ENCODE measurements at places on chromosomes 11 and 22.

DNA sequence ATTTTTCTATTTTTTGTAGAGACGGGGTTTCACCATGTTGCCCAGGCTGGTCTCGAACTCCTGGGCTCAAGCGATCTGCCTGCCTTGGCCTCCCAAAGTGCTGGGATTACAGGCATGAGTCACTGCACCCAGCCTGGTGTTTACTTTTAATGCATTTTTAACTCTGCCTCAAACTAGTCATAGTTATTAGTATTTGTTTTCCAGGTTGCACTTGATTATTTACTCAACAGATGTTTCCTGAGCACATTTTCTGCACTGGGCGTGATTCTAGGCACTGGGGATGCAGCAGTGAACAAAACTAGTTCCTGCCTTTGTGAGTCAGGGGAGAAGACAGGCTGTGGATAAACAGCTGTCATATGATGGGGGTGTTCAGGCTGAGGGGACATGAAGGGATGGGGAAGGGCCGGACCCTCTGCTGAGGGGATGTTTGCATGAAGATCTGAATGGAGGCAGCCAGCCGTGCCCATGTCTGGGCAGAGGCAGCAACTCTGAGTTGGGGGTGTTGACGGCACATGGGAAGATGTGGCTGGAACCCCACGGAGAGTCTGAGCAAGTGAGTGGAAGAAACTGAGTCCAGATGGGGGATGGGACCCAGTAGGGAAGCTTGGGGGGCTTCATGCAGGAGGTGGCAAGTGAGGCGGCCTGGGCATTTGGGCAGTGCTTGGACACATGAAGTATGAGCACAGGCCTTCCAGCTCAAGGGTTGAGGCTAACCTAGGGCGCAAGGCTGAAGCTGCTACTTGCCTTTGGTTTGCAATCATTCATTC, 34.4 kb downstream of the MPPED1 start:
- DNase-seq, result no peak

DNA sequence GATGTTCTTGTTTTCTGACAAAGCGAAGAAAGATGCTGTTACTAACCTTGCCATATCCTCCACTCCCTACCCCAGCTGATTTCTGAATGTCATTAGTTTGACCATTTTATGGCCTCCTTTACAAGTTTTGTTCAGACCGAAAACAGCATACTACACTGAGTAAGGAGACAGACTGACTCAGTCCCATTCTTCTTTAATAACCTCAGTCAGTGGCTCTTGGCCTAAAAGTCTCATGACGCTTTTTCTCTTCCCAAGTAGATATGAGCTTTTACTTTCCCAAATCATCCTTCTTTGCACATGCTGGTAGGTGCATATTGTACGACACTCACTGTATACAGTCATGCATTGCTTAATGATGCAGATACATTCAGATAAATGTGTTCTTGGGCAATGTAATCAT, 8.0 kb upstream of the FIBIN start:
- DNase-seq, result no peak

GRCh38 chr11:30387891-30388861, 65.3 kb downstream of the ARL14EP start:
- DNase-seq, result no peak

DNA sequence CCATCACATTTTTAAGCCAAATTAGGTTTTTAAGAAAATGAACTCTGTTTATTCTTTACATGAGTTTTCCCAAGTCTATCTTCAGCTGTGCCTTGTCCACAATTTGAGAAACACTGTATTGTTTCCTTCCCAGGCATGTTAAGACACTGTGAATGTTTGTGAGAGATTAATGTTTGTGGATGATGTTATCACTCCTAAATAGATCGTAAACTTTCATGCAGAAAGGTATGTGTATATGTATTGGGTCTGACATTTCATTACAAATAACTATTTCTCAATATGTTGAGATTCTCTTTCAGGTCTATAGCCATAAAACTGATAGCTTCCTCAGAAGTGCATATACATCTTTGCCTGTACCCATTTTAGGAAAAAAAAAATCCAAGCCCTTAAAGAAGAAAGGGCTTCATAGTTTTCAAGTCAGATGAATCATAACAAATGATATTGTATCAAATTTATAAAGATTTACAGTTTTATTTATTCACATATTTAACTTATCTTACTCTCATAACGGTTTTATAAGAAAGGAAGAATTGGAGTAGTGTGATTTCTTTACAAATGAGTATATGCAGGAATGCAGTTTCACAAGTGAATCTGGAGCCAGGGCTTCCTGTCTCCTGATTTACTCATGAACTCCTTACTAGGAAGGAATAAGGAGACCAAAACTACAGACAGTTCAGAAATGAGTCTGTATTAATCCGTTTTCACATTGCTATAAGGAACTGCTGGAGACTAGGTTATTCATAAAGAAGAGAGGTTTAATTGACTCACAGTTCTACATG, 11.2 kb downstream of the OR8D1 start:
- no peak for DNase-seq

GRCh38 chr11:2794046-2794967, 91.3 kb downstream of the CDKN1C start:
- no peak for DNase-seq

DNA sequence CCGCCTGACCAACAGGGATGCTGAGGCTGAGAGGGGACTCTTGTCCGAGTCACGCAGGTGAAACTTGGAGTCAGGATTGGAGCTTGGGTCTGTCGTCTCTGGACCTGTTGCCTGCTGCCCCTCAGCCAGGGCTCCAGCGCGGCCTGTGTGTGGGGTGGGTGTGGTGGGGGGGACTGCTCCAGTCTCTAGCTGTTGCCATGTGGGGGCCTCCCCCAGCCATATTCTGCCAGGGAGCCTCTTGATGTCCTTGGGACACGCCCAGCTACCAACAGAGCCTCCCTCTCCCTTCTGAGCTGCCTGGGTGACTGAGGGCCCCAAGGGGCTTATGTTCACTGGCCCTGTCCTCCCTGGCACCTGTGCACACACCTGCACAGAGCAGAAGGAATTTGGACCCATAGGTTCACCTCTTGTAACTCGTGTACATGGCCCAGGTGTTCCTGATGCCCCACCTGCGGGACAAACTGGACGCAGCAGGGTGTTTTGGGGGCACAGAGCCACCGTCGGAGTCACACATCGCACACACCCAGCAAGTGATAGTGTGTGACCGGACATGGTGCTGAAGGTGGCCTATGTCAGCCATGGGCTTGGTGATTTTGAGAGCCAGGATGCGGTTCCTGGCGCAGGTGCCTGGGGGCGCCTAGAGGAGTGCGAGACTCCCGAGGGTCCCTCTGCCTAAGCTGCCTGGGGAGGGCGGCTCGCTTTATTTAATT, 252.3 kb downstream of the TBC1D22A start:
- DNase-seq, result no peak

GRCh38 chr11:117457031-117457785, 129.6 kb downstream of the CEP164 start:
- no peak for DNase-seq

DNA sequence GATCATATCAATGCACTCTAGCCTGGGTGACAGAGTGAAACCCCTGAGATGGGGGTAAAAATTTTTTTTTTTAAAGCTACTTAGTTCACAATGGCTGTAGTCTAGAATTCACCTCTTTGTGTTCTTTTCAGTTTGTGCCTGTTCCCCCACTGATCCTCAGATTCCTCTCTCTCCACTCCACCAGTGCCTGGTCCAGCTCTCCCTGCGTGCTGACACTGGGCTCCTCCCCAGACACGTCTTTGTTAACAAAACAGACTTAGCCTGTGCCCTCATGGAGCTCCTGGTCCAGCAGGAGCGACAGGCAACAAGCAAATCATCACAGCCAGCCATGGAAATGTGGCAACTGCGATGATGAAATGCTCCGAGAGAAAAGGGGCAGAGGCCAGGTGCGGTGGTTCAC, 34.0 kb downstream of the IFT27 start:
- DNase-seq, result no peak

DNA sequence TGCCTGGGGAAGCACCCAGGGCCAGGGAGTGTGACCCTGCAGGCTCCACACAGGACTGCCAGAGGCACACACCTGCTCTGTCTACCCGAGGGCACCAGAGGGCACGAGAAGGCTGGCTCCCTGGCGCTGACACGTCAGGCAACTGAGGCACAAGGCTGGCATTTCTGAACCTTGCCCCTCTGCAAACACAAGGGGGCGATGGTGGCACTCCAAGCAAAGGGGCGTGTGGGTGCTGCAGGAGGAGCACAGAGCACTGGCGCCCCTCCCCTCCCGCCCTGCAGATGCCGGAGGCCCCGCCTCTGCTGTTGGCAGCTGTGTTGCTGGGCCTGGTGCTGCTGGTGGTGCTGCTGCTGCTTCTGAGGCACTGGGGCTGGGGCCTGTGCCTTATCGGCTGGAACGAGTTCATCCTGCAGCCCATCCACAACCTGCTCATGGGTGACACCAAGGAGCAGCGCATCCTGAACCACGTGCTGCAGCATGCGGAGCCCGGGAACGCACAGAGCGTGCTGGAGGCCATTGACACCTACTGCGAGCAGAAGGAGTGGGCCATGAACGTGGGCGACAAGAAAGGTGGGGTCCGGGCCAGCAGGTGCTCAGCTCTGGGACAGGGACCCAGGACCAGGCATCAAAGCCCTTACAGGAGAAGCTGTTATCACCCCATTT, 20.8 kb upstream of the TXNRD2 start:
- no peak for DNase-seq

DNA sequence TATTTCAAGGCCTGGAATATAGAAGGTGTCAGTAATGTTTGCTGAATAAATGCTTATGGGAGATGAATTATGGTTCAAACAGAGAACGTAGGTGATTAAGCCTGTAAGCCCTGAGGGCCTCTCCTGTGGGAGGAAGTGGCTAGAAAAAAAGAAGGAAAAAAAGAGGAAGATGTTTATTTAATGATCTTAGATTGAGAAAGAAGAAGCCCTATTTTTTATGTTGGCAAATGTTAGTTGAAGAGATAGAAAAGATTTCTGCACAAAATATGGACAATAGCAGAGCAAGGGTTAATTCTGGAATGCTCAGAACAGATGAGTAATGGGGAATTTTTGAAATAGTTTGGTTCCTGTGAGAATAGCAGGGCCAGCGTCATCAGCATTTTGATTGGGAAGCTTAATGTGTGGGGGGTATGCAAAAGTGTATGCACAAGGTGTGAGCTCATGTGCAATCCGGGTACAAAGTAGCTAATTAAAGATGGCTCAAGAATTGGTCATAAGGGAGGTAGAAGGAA, 95.7 kb downstream of the TEAD1 start:
- DNase-seq, result no peak

- no peak for DNase-seq
Measured at GRCh38 chr11:78840200-78840599, 265.5 kb upstream of the NARS2 start.

DNA sequence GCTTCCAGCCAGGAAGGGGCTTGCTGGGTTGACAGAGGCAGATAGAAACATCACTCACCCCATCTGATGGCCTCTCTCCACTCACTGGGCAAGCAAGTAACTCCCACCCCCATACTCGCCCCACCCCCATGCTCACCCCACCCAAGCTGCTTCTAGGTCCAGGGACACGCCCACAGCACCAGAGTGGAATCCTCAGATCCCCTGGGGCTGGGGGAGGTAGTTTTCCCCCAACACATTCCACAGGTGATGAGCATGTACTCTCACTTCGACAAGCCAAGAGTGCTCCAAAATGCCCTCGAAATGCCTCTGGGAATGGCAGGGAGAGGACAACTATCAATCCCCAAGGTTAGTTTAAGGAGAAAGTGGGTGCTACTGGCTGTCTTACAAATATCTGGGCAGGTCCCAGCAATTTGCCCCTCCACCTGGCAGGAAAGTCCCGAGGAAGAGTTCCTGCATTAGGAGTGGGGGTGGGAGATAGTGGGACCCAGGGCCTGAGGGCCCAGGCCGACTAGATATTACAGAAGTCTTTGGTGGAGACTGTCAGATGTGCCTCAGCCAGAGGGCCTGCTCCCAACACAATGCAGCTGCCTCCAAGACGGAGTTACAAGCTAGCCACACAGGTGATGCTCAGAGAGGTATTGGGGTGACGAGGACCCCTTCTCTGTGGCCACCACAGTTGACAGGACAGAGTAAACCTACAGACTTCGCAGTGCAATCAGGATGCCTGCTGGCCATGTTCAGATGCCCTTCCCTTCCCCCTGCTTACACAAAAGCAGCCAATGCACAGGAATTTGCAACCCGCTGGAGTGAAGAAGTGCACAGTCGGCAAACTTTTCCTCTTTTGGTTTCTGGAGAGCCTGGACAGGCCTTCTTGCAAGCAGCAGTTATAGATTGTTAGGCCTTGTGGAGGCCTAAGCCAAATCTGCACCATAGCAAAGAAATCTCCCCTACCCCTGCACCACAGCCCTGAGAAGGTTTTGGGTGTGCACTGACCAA, 2.9 kb upstream of the LMO1 start:
- DNase-seq, result no peak

DNA sequence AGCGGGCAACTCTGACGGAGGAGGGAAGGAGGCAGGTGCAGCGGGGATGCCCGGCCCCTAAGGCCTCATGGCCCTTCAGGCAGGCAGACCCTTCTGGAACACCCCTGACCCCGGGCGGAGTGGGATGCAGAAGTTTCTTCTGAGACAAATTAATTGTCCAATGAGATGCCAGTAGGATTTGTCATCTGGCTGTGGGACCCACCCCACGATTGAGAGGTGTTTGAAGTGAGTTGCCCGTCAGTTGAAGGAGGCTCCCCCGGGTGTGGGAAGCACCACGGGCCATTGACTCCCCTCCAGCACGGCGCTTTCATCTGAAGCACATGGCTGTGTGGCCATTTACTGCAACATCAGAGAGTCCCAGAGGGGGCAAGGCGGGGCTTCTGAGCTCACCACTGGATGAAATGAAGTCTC, 527.8 kb downstream of the BRD1 start:
- DNase-seq, result peak; percentile 87

GRCh38 chr11:128474036-128474874, 113.1 kb downstream of the ETS1 start:
- no peak for DNase-seq

GRCh38 chr11:14327116-14327515, 31.9 kb downstream of the RRAS2 start:
- DNase-seq, result no peak

DNA sequence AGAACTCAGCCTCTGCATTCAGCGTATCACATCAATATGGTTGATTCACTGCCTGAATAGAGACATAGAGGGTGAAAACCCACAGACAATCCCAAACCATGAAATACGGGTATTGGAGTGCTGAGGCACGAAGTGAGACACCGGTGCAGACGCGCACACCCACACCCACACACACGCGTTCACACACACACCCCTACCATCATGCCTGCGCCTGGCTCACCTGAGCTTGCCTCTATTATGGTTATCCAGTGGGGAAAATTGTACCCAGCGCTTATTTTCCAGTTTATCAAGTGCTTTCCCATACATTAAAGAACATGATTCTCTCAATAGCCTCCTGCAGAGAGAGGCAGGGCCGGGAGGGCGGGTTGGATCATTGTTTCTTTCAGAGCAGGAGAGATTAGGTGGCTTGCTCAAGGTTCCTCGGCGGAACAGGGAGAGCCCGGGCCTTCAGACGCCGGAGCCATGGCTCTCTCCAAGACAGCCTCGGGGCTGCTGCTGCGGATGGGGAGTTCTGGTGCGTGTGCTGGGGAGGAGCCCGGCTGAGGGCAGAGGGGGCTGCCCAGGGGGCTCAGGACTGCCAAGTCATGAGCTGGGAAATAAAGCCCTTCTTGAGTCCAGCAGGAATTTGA, 78.9 kb upstream of the THY1 start:
- no peak for DNase-seq
